ENCODE measurements at places on chromosomes 16 and 17.

GRCh38 chr16:57167953-57168352, 17.9 kb downstream of the PSME3IP1 start:
- no peak overlapping the region for H3K4me3 ChIP-seq
- peak; percentile 69 for DNase-seq
- peaks cover 9% of the 10 kb centered on the region for H3K36me3 ChIP-seq
- no peak overlapping the region for H3K27ac ChIP-seq

GRCh38 chr17:80474231-80474960, 2.0 kb downstream of the NPTX1 start:
- H3K27ac ChIP-seq, result no peak overlapping the region
- H3K4me3 ChIP-seq, result no peak overlapping the region
- no peaks in the 10 kb centered on the region for H3K36me3 ChIP-seq
- H3K4me1 ChIP-seq, result no peaks in the 10 kb centered on the region
- no peak for DNase-seq
- H3K27me3 ChIP-seq, result peaks cover 94% of the 10 kb centered on the region

GRCh38 chr16:25013751-25014499, 1.2 kb downstream of the ARHGAP17 start:
- peak overlapping the region; percentile 59 for H3K27ac ChIP-seq
- H3K4me3 ChIP-seq, result peak overlapping the region; percentile 75
- peak; percentile 83 for DNase-seq
- H3K36me3 ChIP-seq, result peaks cover 2% of the 10 kb centered on the region
- peaks cover 36% of the 10 kb centered on the region for H3K4me1 ChIP-seq
- H3K27me3 ChIP-seq, result peaks cover 53% of the 10 kb centered on the region

- H3K27me3 ChIP-seq, result no peaks in the 10 kb centered on the region
- H3K4me3 ChIP-seq, result peak overlapping the region; percentile 73
- H3K36me3 ChIP-seq, result no peaks in the 10 kb centered on the region
- DNase-seq, result no peak
These were observed 240 bp downstream of the WBP2 start for GRCh38 chr17:75854881-75855309.

DNA sequence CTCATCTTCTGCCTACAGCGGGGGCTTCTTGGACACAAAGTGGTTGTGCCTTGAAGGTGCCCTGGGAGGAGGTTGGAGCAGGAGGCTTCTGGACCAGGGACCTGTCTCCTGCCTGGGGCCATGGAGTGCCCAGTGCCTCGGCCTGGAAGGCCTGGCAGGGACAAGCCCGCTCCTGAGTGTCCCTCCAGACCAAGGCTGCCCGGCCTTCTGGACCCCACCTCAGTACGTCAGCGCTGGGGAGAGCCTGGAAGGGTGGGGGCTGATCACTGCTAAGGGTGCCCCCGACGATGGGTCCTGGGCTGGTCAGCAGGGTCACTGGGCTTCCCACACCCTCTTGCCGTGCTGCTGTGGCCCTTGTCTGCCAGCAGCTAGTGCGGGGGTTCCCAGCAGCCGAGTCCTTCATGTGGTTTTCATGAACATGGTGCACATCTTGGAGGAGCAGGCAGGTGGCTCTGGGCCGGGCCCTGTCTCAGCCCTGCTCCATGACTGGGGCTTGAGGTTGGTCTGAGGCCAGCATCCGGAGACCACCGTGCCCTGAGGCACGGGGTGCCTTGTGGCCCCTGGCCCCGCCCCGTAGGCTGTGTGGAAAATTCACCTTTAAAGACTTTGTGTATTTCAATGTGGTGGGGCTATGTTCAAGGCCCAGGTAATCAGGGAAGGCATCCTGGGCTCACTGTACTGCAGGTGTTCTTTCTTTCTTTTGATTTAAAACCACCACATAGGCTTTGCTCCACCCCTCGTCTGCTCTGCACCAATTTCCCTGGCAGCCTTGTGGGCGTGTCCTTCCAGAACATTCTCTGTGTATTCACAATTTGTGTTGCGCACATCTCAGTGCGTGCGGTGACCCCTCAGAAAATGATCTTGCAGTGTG, 22.4 kb downstream of the MGRN1 start:
- no peaks in the 10 kb centered on the region for H3K4me1 ChIP-seq
- no peaks in the 10 kb centered on the region for H3K36me3 ChIP-seq
- no peak for DNase-seq
- no peaks in the 10 kb centered on the region for H3K27me3 ChIP-seq

GRCh38 chr17:57999496-58000017, 7.5 kb downstream of the SRSF1 start:
- peaks cover 16% of the 10 kb centered on the region for H3K4me1 ChIP-seq
- H3K27me3 ChIP-seq, result no peaks in the 10 kb centered on the region
- DNase-seq, result peak; percentile 67
- H3K4me3 ChIP-seq, result no peak overlapping the region

GRCh38 chr16:79089735-79090284, 510.7 kb downstream of the MAF start:
- no peaks in the 10 kb centered on the region for H3K36me3 ChIP-seq
- H3K27ac ChIP-seq, result peak overlapping the region; percentile 27
- no peaks in the 10 kb centered on the region for H3K27me3 ChIP-seq
- no peak overlapping the region for H3K4me3 ChIP-seq
- DNase-seq, result peak; percentile 80

DNA sequence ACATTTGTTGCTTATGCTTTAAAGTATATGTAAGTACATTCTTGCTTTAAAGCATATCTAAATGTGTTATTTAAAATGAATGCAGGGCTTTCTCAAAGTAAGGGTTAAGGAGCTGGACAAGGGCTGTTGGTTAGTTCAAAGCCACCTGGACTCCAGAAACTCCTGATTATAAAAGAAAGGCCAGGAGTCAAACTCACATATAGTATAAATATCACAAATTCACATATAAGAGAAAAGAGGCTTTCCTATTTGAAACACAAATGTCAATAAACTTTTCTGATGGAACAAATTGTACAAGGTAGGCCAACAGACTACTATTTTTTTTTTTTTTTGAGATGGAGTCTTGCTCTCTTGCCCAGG, 84.5 kb upstream of the CORO6 start:
- peak overlapping the region; percentile 92 for H3K27ac ChIP-seq
- H3K4me1 ChIP-seq, result peaks cover 21% of the 10 kb centered on the region
- H3K4me3 ChIP-seq, result peak overlapping the region; percentile 30
- H3K27me3 ChIP-seq, result no peaks in the 10 kb centered on the region

GRCh38 chr16:76910931-76911330, 280.1 kb upstream of the MON1B start:
- H3K27me3 ChIP-seq, result no peaks in the 10 kb centered on the region
- H3K27ac ChIP-seq, result no peak overlapping the region
- no peaks in the 10 kb centered on the region for H3K4me1 ChIP-seq
- no peaks in the 10 kb centered on the region for H3K36me3 ChIP-seq
- DNase-seq, result no peak
- no peak overlapping the region for H3K4me3 ChIP-seq

GRCh38 chr17:82900741-82901140, 60.9 kb upstream of the ZNF750 start:
- H3K4me3 ChIP-seq, result no peak overlapping the region
- no peak for DNase-seq
- H3K27ac ChIP-seq, result no peak overlapping the region
- no peaks in the 10 kb centered on the region for H3K36me3 ChIP-seq

DNA sequence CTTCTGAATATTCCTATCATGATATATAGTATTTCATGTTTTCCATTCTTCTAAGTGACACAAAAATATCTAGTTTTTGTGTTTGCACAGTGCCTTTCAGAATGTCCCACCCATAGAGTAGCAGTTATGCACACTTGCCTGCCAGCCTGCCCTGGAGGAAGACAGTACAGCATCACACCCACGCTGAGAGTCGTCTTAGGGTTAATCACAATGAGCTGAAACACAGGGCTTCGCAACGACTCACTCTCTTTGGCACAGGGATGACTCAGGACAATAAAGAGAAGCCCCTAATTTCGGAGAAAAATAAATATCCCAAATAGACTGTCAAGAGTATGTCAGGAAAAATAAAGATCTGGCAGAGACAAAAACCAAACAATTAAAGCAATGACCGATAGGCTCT, 11.6 kb upstream of the NDUFAB1 start:
- H3K27me3 ChIP-seq, result no peaks in the 10 kb centered on the region
- H3K27ac ChIP-seq, result no peak overlapping the region
- H3K4me1 ChIP-seq, result no peaks in the 10 kb centered on the region
- 0 out of 2 replicates have a peak, but pooled peaks cover 3% of the 10 kb centered on the region for H3K36me3 ChIP-seq
- DNase-seq, result no peak

DNA sequence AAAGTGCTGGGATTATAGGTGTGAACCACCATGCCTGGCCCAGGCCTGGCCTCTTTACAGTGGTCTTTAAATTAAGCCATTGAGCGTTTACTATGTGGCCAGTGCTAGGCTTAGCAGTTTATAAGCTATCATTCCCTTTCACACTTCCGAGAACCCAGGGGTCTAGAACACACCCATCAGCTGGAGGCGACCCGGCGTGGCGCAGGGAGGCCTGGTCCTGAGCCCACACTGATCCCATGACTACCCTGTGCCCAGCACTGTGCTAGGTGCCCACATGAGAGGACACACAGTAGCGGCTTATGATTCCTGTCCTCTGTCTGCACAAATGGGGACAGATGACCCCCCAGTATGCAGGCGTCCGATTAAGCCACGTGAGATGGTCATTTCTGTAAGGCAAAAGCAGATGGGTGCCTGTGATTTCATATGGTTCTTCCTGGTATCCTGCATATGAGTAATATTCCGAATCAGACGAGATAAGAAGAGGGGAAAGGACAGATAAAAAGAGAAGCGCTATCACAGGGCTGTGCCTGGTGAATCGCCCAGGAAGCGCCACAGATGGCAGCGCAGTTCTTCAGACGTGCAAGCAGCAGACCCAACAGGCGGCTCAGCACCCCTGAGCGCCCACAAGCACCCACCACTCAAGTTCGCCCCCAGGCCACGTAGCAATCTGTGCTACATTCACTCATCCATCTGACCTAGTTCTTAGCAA, 5.3 kb downstream of the OSGIN1 start:
- no peaks in the 10 kb centered on the region for H3K27me3 ChIP-seq
- H3K4me3 ChIP-seq, result no peak overlapping the region
- no peak overlapping the region for H3K27ac ChIP-seq

DNA sequence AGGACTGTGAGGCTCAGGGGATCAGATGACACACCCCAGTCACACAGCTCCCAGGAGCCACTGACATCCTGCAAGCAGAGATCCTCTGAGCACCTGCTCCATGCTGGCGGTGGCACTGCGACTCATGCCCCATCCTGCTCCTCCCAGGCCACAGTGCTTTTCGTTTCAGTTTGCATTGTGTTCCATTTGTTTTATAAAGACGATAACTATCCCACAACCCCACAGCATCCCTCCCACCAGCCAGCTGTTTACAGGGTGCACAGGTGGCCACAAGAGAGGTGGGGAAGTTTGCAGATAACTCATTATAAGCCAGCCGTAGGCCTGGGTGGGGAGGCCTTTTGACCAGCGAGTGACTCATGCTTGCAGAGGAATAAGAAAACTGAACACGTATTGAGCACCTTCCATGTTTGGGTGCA, 28.2 kb downstream of the BCO1 start:
- no peak overlapping the region for H3K27ac ChIP-seq
- no peaks in the 10 kb centered on the region for H3K4me1 ChIP-seq
- no peaks in the 10 kb centered on the region for H3K27me3 ChIP-seq
- H3K4me3 ChIP-seq, result peak overlapping the region; percentile 17

DNA sequence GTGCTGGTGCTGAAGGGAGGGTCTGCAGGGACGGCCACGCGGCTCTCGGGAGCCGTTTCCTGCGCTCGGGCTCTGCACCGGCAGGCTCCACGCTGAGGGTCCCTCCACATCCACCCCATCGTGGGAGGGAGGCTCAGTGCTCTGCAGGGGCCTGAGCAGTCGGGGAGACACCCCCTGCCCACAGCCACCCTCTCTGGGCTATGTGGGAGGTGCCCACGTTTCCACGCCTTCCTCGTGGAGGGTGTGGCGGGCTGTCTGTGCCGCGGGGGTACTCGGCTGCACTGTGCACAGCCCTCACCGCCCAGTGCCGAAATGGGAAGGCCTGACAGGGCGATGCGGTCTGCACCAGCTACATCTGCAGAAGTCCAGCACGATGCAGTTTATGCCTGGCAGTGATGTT, 25.5 kb upstream of the ZNF750 start:
- H3K27me3 ChIP-seq, result no peaks in the 10 kb centered on the region
- DNase-seq, result no peak
- peaks cover 24% of the 10 kb centered on the region for H3K4me1 ChIP-seq
- H3K4me3 ChIP-seq, result no peak overlapping the region

- no peak overlapping the region for H3K27ac ChIP-seq
- H3K36me3 ChIP-seq, result no peaks in the 10 kb centered on the region
- no peak for DNase-seq
- H3K4me1 ChIP-seq, result peaks cover 16% of the 10 kb centered on the region
- H3K27me3 ChIP-seq, result peaks cover 25% of the 10 kb centered on the region
These were observed 2.7 kb downstream of the METRN start for GRCh38 chr16:717450-718245.

DNA sequence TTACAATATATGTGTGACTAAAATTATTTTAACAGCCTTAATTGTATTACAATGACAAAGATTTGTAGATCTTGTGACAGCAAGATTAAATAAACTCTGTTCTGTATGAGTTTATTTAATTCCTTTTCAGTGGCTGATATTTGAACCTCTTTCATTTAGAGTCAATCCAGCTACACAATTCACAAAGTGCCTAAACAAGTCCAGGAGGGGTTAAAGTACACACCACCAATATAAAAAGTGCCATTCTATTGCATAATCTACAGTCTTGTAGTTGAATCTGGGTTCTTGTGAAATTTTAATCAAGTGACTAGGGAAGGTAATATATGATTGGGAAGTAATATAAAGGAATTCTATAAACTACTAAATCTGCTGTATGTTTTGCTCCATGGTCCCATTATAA, 3.9 kb upstream of the NFAT5 start:
- no peaks in the 10 kb centered on the region for H3K36me3 ChIP-seq
- no peak overlapping the region for H3K27ac ChIP-seq
- H3K4me3 ChIP-seq, result no peak overlapping the region

- H3K36me3 ChIP-seq, result no peaks in the 10 kb centered on the region
- peak; percentile 28 for DNase-seq
- H3K4me1 ChIP-seq, result no peaks in the 10 kb centered on the region
- no peaks in the 10 kb centered on the region for H3K27me3 ChIP-seq
These were observed 10.4 kb downstream of the PRR11 start for GRCh38 chr17:59165933-59166342.

- no peaks in the 10 kb centered on the region for H3K36me3 ChIP-seq
- H3K27me3 ChIP-seq, result no peaks in the 10 kb centered on the region
- H3K27ac ChIP-seq, result no peak overlapping the region
- H3K4me3 ChIP-seq, result no peak overlapping the region
- no peak for DNase-seq
These were observed 5.9 kb downstream of the ARSG start for GRCh38 chr17:68297195-68297594.

DNA sequence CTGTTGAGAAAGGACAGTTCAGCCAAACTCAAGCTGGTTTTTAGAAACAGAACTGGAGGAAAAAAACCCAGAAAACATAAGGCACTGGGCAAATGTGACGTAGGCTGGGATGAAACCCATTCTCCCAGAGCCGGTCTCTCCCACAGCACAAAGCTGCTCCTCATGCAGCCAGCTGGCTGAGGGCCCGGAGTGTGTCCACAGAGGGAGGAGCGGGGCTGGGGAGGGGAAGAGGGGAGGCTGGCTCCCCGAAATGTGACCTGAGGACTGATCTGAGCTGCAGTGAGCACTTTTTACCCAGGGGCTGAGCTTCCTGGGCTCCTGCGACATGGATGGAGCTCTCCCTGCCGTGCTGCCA, 20.8 kb downstream of the FOXF1 start:
- no peaks in the 10 kb centered on the region for H3K4me1 ChIP-seq
- no peak overlapping the region for H3K4me3 ChIP-seq
- no peak for DNase-seq
- H3K36me3 ChIP-seq, result no peaks in the 10 kb centered on the region
- H3K27me3 ChIP-seq, result no peaks in the 10 kb centered on the region

GRCh38 chr17:70813355-70813930, 644.1 kb downstream of the KCNJ2 start:
- no peaks in the 10 kb centered on the region for H3K4me1 ChIP-seq
- DNase-seq, result no peak
- H3K36me3 ChIP-seq, result no peaks in the 10 kb centered on the region
- no peak overlapping the region for H3K4me3 ChIP-seq
- no peak overlapping the region for H3K27ac ChIP-seq
- H3K27me3 ChIP-seq, result no peaks in the 10 kb centered on the region
